ENCODE measurements at places on chromosomes 1 and 21.

DNA sequence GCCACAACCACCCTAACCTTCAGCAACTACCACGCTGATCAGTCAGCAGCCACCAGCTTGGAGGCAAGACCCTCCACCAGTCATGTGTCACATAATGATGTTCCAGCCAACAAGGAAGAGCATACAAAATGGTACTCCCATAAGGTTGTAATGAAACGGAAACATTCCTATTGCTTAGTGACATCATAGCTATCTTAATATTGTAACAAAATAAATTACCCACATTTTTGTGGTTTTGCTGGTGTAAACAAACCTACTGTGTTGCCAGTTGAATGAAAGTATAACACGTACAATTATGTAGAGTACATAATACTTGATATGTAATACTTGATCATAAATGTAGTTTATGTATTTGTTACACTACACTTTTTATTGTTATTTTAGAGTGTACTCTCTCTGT, 1363.2 kb upstream of the ADGRL4 start:
- no peak for DNase-seq

GRCh38 chr1:225908773-225909172, 15.3 kb downstream of the PYCR2 start:
- no peak for DNase-seq

- no peak for DNase-seq
Measured at GRCh38 chr21:37484535-37485474, 118.2 kb downstream of the DYRK1A start.

DNA sequence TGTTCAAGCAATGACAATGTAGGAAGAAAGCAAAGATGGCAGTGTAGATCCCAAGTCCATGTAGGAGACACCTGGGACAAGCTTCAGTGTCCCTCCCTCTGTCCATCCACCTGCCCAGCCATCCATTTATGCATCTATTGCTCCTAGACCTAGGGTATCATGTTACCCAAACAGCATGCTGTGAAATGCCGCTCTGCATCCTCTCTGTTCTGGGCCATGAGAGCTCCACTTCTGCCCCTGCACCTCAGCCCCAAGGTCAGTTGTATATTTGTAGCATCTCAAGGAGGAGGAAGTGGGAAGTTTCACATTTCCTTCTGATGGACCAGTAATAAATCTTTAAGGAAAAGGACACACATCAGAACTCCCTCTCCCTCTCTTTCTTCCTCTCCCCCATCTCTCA, 27.9 kb upstream of the TSPEAR start:
- no peak for DNase-seq

- DNase-seq = no peak
Measured at GRCh38 chr1:5650283-5651026, 341.8 kb downstream of the NPHP4 start.

GRCh38 chr1:160251011-160251410, 11.3 kb downstream of the DCAF8 start:
- no peak for DNase-seq

GRCh38 chr1:24226749-24227148, 39.7 kb upstream of the IFNLR1 start:
- no peak for DNase-seq

DNA sequence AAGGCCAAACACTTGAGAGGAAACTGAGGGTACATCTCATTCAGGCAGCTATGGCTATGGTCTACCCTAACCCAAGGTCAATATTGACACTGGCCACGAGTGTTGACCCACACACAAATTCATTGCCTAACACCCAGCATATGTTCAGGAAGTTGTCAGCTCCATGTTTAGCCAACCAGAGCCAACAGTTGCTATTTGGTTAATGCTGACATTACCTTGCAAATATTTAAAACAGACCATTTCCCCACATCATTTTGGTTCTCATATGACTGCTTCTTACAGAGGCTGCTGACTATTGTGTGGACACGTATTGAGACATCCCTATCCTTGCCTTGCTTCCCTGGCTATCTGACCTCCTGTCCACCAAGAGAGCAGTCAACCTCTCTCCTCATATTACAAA, 97.3 kb downstream of the LMX1A start:
- DNase-seq = no peak
